ENCODE measurements at places on chromosomes 13 and 19.

- DNase-seq = no peak
Measured at GRCh38 chr19:31304831-31305312, 44.4 kb downstream of the TSHZ3 start.

DNA sequence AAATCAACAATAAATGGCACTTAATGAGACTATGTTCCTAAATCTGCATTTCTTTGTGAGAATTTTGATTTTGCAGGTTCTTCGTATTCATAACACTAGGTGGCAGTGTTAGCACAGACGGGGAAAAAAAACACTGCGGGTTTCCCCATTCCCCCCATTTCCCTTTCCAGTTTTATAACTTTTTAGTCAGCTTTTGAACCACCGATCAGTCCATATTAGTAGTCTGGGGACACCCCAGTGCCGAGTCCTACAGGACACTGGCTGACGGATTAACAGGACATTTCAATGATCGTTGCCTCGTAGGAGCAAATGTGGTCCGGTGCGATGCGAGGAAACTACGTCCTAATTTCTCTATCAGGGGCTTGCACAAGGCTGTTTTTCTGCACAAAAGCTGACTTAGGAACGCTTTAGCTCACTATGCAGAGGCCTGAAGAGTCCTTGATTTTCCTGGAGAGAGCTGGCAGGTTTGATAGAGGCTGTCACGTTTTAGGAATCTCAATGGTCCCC is 234.3 kb downstream of the LMO7 start:
- DNase-seq = peak; percentile 49

- no peak for DNase-seq
Measured at GRCh38 chr13:111404746-111405145, 84.3 kb downstream of the TEX29 start.

DNA sequence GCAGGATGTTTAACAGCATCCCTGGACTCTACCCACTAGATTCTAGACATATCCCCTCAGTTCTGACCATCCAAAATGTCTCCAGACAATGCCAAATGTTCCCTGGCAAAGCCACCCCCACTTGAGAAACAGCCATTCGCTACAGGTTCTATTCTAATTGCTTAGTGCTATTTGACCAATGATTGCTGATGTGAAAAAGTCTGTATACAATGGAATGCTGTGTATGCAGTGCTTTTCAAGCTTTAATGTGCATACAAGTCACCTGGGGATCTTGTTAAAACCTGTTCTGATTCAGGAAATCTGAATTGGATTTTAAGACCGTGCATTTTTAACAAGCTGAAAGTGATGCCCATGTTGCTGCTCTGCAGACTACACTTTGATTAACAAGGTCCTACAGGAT is 331.8 kb upstream of the KLF12 start:
- DNase-seq = no peak

DNA sequence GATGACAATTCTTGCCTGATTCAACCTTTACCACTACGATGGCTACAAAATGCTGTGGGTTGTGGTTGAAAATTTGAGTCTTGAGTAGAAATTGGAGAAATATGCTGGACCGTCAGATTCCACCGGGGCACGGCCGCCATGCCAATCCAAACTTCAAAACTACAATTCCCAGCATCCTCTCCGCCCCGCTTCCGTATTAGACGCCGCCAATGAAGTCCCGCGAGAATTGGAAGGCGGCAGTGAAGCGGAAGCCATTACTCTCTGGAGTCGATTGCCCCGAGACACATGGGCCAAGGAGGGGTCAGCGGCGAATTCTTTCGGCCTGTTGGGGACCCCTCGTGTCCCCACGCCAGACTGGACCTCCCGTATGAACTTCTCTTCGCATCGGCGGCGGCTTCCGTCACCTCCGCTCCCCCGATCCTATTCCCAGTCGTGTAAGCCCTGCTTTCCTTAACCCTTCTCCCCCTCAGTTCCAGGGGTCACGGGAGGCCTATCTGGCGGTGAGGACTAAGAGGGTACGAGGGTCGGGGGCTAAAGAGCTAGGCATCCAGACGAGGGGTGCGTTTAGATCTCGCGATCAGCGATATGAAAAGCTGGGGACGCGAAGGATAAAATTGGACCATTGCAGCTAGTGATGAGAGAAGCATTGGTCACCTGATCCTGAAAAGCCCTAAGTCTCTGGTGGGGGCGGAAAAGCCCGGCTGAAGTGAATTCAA is at the start of gene ZNF317:
Gene ZNF317 (plus strand): TSS at position 239 of the 716 bp plus-strand sequence. CDS start 15,620 bp downstream, outside the sequence.
- DNase-seq = peak; percentile 95

GRCh38 chr13:44084146-44084545 is 204.4 kb downstream of the LACC1 start:
- no peak for DNase-seq

GRCh38 chr19:17289489-17289888 is 7.8 kb downstream of the ANKLE1 start:
- peak; percentile 41 for DNase-seq

DNA sequence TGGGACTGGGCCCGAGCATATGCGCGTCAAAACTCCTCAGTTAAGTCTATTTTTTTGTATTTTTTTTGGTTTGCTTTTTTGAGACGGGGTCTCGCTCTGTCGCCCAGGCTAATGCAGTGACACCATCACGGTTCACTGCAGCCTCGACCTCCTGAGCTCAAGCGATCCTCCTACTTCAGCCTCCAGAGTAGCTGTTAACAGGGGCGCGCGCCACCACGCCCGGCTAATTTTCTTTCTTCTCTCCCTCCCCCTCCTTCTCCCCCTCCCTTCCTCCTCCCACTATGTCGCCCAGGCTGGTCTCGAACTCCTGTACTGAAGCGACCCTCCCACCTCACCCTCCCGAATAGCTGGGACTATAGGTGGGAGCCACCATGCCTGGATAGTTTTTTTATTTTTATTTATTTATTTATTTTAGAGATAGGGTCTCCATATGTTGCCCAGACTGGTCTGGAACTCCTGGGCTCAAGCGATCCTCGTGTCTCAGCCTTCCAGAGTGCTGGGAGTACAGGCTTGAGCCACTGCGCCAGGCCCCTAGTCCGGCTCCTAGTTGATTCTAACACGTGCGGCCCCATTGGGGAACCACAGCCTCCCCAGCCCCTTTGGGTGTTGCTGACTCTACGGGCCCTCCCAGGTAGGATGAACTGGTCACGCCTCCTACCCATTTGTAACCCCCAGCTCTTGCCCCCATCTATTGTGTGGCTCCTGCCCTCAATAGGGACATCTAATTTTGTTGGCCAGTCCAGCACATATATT is 806 bp upstream of the ZNF837 start:
- no peak for DNase-seq

DNA sequence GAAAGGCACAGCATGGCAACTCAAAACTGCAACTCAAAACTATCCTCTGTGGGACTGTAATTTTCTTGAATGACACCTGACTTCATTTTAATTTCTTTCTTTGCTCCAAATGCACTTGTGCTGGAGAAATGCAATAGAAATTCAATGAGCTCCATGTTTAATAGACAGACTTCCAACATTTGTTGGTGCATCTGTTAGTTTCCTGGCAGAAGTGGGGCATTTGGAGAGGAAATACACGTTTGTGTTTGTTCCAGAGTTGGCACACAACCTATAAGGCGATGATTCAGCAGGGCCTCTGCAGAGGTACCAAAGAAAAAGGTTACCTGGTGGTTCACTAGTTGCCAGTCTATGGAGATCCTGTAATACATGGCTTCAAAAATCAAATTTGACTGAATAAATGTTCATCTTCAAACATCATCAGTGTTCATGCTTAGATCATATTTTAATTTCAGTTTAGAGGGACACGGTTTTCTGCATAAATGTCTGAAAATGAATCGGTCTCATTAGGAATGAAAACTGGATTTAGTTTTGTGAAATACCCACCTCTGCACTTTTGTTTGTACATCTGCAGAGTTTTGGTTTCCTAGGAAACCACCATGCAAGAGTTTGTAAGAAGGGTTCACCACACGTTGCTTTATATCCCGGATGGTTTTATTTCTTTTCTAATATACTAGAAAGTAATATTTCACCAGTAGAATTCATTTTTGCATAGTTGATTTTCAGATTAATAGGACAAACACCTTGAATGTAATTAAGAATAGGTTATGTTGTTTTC is 21.8 kb upstream of the OBI1 start:
- DNase-seq = no peak

- DNase-seq = peak; percentile 77
Measured at GRCh38 chr19:13154241-13154778, 4.1 kb downstream of the IER2 start.

GRCh38 chr13:47289567-47289966 is 392.7 kb upstream of the HTR2A start:
- no peak for DNase-seq

- peak; percentile 90 for DNase-seq
Measured at GRCh38 chr13:50124536-50125303, 109.5 kb downstream of the KCNRG start.

DNA sequence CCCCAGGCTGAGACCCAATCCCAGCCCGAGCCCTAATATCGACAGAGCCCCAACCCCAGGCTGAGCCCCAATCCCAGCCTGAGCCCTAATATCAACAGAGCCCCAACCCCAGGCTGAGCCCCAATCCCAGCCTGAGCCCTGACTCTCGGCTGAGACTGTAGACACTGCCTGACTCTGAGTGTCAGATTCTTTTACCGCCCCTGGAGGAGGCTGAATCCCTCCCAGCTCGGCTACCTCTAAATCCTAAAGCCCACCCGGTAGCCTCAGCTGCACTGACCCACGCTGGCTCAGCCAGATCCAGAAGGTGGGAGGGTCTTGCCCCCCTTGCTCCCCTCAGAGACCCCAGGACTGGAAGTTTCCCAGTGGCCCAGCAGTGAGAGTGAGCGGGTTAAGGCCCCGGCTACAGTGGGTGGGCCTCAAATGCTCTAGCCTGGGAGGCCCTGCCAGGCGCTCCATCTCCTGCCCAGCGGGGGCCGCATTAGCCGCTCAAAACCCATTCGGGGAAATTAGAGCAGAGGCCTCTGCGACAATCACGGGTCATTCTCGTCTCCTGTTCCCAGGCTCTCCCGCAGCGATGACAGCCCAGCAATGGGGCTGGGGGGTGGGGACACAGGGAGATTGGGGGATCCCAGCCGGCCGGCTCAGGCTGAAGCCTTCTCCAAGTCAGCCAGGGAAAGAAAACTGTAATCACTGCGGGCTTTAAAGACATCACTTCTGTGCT is 43.8 kb downstream of the ZNRF4 start:
- no peak for DNase-seq

GRCh38 chr13:43054803-43055802 is 31.7 kb downstream of the DNAJC15 start:
- DNase-seq = peak; percentile 48

DNA sequence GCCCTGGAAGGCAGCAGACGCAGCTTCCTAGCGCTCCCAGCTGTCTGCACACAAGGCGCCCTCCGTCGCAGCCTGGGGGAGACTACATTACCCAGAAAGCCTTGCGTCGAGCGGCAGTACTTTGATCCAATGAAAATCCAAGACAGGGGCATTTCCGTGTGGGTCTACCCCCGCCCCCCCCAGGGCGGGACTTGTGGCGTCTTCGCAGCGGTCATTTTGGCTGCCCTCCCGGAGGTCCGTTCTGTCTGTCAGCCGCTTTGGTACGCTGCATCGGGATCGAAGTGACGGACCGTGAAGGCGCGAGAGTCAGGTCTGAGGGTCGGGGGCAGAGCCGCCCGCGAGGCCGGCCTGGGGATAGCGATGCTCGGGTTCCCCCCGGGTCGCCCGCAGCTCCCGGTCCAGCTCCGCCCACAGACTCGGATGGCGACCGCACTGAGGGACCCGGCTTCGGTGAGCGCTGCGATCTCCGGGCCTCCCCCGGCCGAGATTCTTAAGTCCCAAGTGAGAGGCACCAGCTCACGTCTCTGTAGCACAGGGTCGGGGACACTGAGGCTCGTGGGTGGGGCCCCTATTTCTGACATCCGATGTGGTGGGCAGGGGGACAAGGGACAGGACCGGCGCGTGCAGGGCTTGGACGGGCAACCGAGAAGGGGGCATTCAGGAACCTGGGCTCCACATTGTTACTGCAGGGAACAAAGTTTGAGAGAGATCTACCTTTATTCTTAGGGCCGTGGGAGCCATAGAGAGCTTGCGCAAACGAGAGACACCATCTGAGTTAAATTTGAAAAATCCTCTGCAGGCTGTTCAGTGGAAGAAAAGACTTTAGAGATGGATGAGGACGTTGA is at the start of gene ZNF211:
Gene ZNF211 (plus strand): TSS at position 182 of the 845 bp plus-strand sequence. CDS start 179 bp downstream, at position 361.
- peak; percentile 16 for DNase-seq

DNA sequence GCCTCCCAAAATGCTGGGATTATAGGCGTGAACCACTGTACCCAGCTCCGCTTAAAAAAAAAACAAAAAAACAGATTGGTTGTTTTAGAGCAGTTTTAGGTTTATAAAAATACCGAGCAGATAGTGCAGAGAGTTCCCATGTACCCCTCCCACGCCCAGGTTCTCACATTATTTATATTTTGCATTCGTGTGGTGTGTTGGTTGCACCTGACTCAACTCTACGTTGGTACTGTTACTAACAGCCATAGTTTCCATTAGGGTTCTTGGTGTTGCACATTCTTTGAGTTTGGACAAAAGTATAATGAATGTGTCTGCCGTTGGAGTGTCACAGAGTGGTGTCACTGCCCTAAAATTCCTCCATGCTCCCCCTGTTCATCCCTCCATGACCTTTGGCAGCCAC is 29.1 kb downstream of the MYO9B start:
- DNase-seq = no peak

GRCh38 chr13:49272296-49272695 is 24.6 kb downstream of the CDADC1 start:
- no peak for DNase-seq

GRCh38 chr19:38888876-38889275 is 10.5 kb downstream of the SIRT2 start:
- DNase-seq = no peak

DNA sequence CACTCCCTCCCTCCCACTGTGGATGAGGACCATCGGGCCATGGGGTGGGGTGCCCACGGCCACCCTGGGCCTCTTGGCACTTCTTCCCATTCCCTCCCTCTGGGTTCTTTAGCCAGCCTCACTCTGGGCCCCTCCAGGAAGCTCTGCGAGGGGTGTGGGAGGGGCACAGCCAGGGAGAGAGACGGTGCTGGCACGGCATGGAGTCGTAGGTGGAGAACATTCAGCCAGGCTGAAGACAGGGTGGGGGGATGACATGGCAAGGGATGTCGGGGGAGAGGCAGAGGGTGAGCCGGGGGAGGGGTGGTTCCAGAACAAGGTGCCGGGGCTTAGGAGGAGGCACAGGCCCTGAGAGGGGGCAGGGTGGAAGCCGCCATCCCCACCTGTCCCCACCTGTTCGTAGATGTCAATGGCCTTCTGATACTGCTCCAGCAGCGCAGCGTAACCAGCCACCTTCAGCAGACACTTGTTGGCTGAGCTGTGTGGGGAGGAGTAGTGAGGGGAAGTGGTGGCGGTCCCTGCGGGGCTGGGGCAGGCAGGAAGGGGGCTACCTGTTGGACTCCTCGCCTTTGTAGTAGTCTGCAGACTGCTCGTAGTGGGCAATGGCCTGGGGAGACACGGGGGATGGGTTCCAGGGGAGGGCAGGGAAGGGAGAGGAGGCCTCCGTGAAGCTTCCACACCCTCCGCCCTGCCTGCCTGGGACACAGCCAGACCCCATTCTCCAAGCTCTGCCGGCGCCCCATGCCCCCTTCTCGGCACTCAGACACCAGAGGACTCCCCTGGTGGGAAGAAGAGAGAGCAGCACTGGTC is 8.8 kb upstream of the KPTN start:
- DNase-seq = no peak

DNA sequence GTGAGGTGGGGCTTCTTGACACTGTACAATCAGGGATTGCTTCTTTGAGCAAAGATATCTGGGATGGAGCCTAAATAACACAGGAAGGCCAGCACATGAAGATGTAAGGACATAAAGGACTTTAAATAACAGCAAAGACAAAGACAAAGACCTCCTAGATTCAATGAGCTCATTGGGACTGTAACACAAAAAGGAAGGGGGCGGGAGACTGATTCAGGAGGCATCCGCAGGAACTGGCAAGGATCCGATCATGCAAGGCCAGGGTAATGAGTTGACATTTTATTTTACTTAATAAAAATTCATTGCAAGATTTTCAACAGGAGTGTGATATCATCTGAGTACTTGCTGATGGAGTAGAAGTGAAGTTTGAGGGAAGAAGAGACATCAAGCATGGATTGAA is 121.5 kb downstream of the LHFPL6 start:
- no peak for DNase-seq
